Stimulated activated CD8-positive, alpha-beta memory T cell treated with anti-CD3 and anti-CD28 coated beads, Interleukin-12 subunit alpha, Interleukin-12 subunit beta, amount 100 ng/mL, for 4 hours (primary cell): ENCODE measurements at places on chromosomes 12 and 14.

- DNase-seq = no peak
Measured at GRCh38 chr12:89765959-89766824, 57.6 kb upstream of the ATP2B1 start.

DNA sequence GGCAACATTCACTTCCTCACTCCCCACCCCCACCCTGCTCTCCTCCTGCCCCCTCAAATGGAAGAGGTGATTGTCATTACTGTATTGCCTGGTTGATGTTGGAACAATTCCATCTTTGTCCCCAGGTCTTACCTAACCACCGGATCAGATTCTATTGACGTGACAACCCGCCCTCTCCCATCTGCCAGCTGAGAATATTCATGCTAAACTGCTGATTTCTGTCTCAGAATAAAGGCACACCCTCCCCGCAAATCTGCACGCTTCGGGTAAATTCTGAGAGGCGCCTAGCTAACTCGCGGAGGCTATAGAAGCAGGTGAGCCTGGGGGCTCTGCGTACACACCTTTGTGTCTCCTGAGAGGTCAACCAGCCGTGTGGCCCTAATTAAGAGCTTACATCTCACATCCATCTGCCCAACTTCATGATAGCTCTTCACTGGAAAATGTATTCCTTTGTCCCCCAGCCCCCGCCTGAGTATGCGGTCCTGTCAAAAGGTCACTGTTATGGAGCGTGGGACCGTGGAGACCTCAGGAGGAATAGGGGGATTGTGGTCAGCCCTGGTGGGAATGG lies 1054.3 kb downstream of the VRK1 start:
- DNase-seq = no peak

- DNase-seq = no peak
Measured at GRCh38 chr12:70966046-70966445, 45.5 kb upstream of the PTPRR start.

GRCh38 chr12:5518584-5519365 lies 86.9 kb downstream of the NTF3 start:
- DNase-seq = no peak
